ENCODE measurements at places on chromosomes 2 and 18.

- no peak for DNase-seq
Observed at GRCh38 chr18:7394050-7394659, 163.3 kb downstream of the LRRC30 start.

DNA sequence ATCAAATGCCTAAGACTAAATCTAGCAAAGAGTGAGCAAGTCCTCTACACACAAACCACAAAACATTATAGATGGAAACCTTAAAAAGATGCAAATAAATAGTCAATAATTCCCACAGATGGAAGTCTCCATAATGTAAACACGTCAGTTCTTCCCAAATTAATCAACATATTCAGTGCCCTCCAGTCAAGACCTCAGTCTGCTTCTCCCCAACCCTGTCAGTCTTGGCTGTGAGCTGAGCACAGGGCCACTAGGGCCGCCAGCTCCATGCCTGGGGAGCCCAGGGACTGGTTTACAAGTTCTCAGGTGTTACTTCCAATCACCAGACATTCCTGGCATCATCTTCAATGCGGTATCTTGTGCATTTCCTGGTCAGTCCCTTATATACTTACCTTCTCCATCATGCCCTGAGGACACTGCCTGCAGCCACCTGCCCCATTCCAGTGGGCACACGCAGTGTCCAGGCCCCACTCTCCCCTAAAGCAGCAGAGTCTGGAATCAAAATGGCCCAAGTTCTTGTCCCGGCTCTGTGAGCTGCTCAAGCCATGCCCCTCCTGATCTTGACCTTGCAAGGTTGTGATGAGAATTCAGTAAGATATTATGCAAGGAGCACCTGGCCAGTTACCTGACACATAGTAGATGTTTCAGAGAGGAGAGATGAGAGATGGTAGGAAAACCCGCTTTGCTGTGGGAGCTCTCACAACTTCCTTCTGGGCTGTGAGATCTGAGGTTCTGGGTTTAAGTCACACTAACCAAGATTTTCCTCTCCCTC is 207.9 kb upstream of the RAB6C start:
- DNase-seq, result no peak

DNA sequence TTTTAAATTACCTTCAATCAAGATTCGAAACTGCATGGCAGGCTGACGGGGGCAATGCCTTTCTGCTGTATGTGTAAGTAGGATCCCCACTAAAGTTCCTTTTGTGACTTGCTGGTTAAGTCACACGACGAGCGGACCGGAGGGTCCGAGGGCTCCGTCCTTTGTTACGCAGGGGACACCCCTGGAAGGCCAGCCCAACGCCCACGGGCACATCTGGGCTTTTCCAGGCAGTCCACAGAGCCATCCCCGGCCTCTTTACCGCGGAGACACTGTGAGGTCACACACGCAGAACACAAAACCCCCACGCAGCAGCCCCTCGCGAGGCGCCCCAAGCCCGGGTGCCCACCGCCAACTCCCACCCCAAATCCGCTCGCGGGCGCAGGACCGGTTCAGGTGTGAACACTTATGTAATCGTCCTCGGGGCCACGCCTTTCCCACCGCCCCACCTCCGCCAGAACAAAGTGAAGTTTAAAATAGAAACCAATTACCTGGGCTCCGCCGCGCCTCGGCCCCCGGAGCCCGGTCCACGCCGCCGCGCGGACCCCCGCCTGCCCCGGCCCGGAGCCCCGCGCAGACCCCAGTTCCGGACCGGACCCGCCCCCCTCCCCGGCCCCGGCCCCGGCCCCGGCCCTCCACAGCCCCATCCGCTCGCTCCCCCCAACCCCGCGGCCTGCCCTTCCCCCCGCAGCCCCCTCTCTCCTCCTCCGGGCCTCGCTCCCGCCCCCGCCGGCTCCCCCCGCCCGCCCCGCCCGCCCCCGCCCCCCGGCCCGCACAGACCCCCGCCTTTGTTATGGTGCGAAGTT is 4.2 kb downstream of the ZNF516 start:
- DNase-seq, result peak; percentile 84

DNA sequence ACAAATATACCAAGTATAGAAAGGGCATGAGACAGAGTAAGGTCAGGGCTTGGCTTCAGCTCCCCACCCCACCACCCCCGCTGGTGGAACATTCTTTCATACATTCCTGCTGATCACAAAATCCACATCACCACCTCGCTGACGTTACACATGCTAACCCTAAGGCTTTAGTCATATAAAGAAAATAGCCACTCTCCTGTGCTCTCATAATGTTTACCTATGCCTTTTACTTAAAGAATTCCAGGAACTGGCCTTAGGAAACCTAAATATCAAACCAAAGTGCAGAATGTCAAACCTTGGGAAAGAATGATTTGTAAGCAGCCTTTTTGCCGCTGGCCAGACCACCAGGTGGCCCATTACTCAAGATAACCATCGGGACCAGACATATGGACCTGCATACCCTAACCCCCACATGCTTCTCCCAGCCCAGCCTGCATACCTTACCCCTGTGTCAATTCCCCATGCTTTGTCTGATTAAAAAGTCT is 136.3 kb upstream of the SLC39A10 start:
- DNase-seq, result no peak

DNA sequence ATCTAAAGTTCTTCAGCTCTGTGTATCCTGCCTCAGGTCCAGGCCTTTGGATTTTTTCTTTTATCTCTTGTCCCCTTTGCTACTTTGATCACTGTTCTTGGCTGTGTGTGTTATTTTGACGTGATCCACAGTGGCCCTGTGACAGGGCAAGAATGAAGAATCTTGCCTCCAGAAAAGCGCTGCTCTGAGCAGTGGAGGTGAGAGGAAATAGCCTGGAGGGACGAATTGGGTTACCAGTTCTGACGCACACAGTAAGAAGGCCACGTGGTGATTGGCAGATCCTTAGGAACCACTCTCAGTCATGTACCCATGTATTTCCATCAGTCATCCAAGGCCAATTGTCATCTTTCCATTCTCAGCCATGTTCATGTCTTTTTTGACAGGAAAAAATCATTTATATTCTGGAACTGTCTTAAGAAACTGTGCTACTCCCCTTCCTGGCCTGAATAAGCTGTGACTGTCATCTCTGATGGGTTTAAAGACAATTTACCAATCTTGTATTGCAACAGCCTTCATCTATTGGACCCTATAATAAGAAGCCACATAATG is 47.6 kb downstream of the MAPK4 start:
- DNase-seq, result no peak

DNA sequence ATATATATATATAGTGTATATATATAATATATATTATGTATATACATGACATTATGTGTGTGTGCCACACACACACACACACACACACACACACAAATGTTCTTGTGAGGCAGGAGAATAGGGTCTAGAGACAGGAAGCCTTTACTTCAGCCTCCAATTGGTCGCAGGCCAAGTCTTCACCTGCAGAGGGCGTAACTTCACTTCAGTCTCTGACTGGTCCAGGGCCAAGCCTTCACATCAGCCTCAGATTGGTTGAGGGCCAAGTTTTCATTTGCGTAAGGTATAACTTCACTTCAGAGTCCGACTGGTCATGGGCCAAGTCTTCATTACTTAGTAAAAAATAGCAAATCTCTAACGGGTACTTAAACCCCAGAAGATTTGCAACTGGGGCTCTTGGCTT is 13.2 kb upstream of the SS18 start:
- DNase-seq, result peak; percentile 72

GRCh38 chr2:215493376-215493775 is 57.5 kb upstream of the FN1 start:
- DNase-seq, result no peak

- no peak for DNase-seq
Observed at GRCh38 chr2:11100130-11100529, 55.1 kb upstream of the SLC66A3 start.

GRCh38 chr2:105950521-105951383 is 206.0 kb downstream of the NCK2 start:
- DNase-seq, result peak; percentile 5

- peak; percentile 42 for DNase-seq
Observed at GRCh38 chr2:177171418-177171865, 41.2 kb upstream of the HNRNPA3 start.

DNA sequence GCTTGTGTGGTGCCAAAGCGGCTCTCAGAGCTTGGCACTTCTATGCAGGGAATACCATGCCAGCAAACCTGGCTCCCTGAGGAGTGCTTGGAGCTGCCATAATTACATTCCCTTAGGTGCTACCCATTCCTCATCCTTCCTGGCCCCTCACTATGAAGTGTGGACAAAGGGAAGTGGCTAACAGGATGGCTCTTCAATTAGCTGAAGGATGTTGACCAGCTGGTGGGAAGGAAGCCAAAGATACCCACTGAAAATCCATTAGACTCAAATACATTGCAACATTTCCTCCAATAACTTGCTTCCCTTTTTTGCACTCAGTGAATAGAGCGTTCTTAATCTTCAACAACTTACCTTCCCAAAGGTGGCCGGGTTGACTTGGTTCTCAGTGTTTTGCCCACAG is 8.5 kb downstream of the RFX8 start:
- no peak for DNase-seq

GRCh38 chr2:64277101-64277849 is 133.1 kb upstream of the PELI1 start:
- peak; percentile 28 for DNase-seq

- DNase-seq, result no peak
Observed at GRCh38 chr18:5095239-5095638, 101.8 kb downstream of the AKAIN1 start.

DNA sequence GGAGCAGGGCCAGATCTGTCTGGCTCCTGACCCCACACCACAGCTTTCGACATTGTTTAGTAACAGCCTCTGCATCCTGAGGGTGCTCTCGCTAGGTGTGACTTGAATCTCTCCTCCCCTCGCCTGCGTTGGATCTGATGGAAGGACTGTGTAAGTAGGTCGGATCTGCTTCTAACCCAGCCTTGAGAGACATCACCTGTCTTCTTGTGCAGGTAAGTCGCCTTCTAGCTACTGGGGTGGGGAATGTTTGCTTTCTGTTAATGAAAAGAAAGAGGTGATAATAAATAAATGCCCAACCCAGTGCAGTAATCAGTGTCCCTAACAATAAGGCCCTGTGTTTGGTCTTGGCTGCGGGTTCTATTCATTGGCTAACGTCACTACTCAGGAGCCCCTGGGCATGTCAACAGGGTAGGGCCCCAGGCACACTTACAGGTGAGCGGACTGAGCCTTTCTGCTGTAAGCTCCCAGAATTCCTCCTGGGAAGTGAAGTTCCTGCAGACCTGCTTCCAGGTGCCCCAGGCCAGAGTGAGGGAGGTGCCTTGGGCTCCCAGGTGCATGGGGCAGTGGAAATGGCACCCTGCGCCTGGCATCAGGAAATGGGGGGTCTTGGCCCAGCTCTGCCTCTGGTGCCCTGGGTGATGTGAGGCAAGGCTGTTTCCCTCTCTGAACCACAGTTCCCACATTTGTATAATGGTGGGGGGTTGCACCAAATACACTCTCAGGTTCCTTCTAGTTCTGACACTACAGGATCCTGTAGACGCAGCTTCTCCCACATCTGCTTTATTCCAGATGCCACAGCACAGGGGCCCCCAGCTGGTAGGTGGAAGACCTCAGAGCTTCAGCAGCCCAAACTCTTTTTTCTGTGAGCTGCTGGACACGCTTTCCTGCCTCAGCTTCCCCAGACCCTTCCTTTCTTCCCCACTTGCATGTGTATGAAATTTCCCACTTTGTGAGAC is 11.2 kb upstream of the FOSL2 start:
- peak; percentile 26 for DNase-seq

- peak; percentile 67 for DNase-seq
Observed at GRCh38 chr2:120348134-120348736, 2.3 kb downstream of the INHBB start.

DNA sequence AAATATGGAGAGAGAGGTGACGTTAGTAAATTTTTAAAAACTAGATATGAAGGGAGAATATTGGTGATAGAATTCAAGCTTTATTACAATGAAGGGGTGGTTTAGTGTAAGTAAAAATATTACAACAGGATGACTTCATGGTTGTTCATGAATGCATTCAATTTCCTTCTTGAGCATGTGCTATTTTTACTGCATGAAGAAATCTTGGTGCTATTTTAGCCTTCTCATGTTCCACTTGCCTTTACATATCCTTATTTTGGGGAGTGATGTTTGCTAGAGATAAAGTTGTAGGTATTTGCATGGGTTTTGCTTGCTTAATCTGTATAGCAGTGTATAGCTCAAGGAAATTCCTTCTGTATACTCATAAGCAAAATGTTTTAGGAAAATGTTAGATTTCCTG is 195.0 kb upstream of the MMADHC start:
- DNase-seq, result no peak

- no peak for DNase-seq
Observed at GRCh38 chr18:59767732-59768131, 70.5 kb upstream of the CCBE1 start.

DNA sequence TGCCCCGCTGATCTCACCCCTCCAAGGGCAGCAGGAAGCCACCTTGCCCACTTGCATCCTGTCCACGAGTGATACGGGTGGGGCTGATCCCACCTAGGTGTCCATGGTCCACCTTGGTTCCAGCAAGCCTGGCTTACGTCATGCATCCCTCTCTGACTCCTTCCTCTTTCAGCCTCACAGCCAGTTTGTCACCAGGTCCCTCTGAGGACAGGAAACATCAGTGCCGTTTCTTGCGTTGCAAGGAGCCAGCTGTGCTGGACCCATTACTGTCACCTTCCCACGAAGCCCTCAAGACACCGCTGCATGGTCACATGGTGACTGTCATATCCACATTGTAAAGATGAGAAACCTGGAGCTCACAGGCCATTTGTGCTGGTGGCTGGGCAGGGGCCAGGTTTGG is 34.8 kb upstream of the TWIST2 start:
- no peak for DNase-seq

DNA sequence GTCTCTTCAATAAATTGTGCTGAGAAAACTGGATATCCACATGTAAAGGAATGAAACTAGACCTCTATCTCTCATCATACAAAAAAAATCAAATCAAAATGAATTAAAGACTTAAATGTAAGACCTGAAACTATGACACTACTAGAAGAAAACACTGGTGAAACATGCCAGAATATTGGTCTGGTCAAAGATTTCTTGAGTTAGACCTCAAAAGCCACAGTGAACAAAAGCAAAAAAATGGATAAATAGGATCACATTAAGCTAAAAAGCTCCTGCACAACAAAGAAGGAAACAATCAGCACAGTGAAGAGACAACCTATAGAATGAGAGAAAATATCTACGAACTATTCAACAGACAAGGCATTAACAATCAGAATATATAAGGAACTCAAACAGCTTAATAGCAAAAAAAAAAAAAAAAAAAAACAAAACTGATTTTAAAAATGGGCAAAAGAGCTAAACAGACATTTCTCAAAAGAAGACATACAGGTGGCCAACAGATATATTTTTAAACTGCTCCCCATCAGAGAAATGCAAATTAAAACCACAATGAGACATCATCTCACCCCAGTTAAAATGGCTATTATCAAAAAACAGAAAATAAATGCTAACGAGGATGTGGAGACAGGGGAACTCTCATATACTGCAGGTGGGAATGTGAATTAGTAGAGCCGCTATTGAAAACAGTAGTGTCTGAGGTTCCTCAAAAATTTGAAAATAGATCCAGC is 66.3 kb downstream of the NCKAP1 start:
- DNase-seq, result no peak

- DNase-seq, result no peak
Observed at GRCh38 chr2:165376571-165376975, 92.9 kb upstream of the CSRNP3 start.

GRCh38 chr18:2338601-2339000 is 232.7 kb downstream of the METTL4 start:
- DNase-seq, result no peak
